ENCODE measurements at places on chromosomes 5 and 9.

- no peak for DNase-seq
These were observed 10.4 kb upstream of the NR5A1 start for GRCh38 chr9:124517600-124517999.

GRCh38 chr9:136443087-136443486 is 3.4 kb upstream of the INPP5E start:
- no peak for DNase-seq

DNA sequence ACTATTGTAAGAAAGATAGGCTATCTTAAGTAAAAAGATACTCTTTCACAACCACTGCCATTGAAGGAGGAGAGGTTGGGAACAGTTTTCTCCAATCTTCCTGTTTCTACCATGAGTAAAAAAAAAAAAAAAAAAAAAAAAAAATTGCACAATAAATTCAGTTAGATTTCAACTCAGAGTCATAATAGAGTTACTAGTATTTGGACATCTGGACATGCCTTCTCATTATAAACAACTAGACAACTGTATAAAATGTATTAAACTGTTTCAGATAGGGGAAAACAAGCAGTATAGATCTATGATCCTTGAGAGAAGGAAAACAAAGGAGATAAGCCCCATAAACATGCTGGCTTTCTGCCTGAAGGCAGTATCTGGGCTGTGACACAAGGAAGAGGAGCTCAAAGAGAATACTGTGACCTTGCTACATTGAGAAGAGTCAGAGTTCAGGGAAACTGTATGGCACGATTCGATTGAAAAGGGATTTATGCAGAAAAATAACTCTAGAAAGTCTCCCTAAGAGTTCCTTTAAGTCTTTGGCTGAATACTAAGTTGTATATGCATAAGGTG is 249.2 kb upstream of the POU5F2 start:
- no peak for DNase-seq

GRCh38 chr5:122175852-122176251 is 46.5 kb downstream of the ZNF474 start:
- DNase-seq, result no peak

GRCh38 chr5:135651156-135651555 is 72.4 kb upstream of the CXCL14 start:
- no peak for DNase-seq

GRCh38 chr9:95058121-95058785 is 259.3 kb downstream of the FANCC start:
- no peak for DNase-seq

- DNase-seq, result no peak
These were observed 290.1 kb downstream of the AGTPBP1 start for GRCh38 chr9:85451680-85452079.

GRCh38 chr9:115442054-115442453 is 324.1 kb upstream of the TNC start:
- no peak for DNase-seq

DNA sequence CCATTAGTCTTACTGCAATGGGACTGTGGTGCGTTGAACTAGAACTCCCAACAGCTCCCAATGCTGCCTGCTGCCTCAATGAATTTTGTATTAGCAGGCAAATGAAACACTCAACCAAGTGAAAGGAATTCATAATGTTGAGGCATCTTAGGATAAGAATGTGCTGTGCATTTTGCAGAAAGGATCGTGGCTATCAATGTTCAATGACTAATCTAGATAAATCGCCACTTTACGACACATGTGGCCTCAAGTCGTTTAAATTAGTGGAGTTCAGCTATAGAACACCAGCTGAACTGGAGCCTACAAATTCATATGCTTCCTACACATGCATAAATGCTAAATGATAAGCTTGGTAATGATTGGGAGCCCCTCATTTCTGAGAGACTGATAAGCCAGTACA is 318.4 kb downstream of the PSAT1 start:
- no peak for DNase-seq

DNA sequence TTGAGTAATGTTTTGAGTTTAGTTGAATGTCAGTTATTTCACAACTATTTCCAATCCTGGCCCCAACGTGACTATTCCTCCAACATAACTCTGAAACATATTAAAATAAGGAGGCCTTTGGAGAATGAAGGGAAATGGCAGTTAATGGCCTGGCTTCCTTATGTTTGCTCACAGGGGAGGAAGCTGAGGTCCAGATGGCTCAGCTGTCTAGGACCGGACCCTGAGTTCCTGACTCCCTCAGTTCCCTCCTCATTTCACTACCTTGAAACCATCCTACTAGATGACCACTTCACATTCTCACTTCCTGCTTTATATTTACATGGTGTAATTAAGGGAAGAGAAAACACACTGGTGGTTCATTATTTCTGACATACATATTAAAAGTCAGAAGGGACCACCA is 6.6 kb downstream of the OTULINL start:
- no peak for DNase-seq

- no peak for DNase-seq
These were observed 17.7 kb upstream of the ANXA1 start for GRCh38 chr9:73133921-73134407.

- no peak for DNase-seq
These were observed 1.3 kb upstream of the ST8SIA4 start for GRCh38 chr5:100904259-100904861.

DNA sequence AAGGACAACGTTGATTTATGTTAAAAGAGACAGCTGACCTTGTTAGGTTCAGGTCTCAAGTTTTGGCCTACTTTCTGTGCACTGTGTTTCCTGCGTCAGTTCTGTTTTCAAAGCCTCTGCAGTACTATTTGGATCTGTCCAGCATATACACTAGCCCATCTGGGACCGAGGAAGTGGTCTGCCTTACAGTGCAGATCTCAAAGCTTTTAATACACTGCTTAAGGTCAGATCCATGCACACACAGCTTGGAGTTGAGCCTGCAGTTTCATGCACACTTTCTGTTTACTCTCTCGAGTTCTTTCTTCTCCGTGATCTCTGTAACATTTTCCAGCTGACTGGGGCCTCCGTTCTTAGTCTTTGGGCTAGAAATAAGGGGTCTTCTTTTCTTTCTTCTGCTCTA is 24.1 kb downstream of the CARTPT start:
- DNase-seq, result no peak

- DNase-seq, result no peak
These were observed 46.1 kb upstream of the RAI14 start for GRCh38 chr5:34609951-34610441.

DNA sequence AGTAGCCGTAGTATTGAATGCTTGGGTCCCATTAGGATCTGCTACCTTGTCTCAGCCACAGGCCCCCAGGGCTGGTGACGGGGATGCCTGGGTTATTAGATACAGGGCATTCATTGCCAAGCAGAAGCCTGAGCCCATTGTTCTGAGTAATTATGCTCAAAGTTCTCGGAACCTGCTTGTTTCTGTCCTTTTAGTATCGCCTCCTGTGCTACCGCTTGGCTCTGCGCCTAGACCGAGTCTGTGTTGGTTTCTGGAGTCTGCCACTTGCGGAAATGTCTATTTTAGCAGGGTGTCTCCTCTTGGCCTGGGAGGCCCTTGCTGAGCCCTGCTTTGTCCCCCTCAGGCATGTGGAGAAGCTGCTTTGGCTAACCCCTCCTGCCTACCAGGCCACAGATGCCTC is 506.1 kb downstream of the BNC2 start:
- no peak for DNase-seq

DNA sequence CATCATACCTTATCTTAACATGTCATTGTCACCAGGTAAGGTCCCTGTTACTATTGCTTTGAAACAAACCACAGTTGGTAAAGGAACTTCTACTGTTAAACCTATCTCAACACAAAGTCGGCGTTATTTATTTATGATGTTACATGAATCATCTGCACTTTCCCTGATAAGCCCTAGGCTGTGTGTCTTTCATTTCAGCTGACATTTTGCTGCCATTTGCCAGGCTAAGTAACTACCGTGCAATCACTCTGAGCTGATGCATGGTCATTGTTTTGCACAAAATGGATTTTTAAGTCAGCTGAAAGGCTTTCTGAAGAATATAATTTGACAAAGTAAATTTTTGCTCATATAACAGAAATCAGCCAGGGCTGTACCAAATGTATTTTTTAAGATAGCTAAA is 546.5 kb downstream of the ZNF608 start:
- DNase-seq, result no peak

DNA sequence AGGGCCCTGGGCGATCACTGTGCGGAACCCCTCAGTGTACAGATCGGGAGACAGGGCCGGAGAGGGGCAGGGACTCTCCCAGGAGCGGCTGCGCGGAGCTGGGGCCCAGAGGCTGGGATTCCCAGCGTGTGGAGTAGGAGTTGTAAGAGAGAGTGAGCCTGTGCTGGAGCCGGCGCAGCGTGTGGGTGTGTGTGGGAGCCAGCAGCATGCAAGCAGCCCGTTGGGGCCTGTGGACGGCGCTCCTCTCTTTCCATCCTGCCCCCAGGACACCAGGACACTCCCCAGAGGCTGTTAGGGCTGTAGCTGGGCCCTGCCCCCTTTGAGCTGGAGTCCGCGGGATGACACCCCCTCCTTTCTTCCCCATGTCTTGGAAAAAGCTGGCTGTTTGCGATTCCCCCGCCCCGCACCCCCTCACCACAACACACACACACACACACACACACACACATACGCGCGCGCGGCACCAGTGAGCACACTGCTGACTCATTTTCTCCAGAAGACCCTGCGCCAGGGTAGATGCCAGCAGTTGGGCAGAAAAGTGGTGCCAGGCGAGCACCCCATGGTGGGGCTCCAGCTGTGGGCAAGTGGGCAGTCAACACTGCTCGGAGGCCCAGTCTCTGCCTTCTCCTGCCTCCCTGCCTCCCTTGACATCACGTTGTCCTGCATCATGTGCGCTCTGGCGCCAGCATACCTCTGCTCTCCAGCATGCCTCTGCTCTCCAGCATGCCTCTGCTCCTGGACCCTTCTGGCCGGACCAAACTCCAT is 1.5 kb downstream of the COL27A1 start:
- DNase-seq, result no peak

DNA sequence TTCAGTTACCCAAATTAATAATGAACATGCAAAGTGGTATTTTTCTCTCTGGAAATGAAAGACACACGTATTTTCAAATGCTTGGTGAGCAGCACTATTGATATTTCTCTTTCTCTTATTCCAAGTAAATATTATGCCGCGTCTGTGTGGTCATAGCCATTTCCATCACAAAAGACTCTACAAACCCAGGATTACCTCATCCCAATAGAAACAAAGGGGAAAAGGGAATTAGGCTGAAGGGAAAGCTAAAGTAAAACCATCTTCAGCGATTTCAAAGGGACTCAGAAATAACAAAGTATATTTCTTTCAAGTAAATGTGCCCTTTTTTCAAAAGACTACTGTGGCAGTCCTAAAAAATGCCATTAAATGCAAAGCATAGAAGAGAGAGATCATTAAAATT is 62.0 kb upstream of the FST start:
- DNase-seq, result no peak

DNA sequence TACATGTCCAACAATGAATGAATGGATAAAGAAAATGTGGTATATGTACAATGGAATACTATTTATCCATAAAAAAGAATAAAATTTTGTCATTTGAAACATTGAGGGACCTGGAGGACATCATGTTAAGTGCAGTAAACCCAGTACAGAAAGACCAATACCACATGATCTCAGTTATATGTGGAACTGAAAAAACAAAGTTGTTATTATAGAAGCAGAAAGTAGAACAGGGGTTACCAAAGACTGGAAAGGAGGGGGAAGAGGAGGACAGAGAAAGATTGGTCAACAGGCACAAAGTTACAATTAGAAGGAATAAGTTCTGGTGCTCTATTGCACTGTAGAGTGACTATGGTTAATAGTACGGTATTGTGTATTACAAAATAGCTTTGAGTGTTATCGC is 233.8 kb downstream of the SEMA6A start:
- DNase-seq, result no peak

DNA sequence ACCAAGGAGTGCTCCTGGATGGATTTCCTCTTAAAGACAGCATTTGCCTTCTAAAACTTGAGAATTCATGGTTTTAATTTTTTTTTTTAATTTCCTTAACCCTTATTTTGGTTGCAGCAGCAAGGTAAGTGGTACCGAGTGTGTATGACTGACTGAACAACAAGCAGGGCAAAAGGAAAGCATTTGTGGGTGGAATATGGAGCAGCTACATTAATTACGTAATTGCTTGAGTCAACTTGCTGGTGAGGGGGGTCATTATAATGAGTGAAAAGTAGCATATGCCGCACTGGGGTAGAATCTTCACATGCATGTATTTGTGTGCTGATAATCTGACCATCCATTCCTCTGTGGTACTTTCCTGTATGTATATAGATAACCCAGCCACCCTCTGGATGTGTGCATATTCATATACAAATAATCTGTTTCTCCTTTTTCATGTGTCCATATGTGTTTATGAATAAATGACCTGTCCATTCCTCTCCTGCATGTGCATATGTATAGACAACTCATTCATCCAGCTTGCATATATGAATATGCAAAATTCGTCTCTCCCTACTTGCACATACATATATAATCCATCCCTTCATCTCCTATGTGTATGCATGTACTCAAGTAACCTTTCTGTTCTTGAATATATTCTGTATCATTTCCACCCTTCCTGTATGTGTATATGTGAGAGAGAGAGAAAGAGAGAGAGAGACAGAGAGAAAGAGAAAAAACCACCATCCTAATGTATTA is 147.5 kb upstream of the RUSC2 start:
- DNase-seq, result no peak

DNA sequence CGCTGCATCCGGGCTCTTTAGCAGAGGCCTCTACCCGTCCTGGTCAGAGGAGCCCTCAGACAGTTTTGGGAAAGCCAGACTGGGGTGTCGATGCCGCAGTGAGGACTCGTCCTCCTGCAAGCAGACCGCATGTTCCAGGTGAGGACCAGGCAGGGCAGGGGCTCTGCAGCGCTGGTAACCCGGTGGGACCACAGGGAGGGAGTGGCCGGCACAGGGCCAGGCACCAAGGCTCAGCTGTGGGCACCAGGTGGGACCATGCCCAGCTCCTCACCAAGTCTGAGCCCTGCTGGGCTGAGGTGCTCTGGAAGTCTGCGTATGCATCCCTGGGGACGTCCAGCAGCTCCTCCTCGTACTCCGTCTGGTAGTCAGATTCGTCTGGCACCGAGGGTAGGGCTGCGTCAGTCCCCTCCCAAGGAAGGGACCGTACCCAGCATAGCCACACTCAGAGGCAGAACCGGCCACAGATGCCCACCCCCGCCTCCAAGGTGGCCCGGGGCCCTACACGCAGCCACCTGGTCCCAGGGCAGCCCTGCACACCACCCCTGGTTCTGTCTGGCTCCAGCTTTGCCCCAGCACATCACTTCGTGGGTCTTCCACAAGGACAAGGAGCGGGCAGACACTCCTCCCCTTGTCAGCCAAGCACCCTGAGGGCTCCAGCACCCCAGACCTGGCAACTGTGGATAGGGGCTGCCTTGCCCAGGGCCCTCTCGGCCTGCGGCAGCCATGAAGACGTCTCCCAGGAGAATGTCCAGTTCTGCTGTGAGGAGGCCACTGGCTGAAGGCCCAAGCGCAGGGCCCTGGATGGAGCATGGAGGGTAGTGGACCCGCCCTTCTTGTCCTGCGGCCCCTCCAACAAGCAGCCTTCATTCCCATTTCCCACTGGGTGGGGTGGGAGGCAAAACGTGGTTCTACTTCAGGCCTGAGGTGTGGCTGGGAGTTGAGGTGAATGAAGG is 1.5 kb upstream of the NSMF start:
- no peak for DNase-seq
